Cortex of kidney (tissue), 1 donor: ENCODE measurements at places on chromosomes 6 and 20.

DNA sequence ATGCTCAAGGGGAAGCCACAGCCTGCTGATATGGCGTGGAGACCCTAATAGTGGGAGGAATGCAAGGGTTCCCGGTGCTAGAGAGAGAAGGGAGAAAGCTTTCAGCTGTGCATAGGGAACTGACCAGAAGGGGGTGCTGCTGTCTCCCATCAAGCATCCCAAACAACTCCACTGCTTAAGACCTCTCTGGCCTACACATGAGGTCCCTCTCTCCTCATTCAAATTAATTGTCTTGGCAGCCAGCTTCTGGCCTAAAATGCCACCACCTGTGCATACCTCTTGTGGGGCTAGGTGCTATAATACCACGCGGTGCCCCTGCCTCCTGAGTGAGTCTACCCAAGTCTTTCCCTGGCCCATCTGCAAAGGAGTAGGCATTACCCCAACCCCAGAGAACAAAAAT lies 14.5 kb downstream of the ADISSP start:
- DNase-seq = no peak

GRCh38 chr6:15654250-15654649 lies 8.6 kb downstream of the DTNBP1 start:
- no peak for DNase-seq

GRCh38 chr6:163387317-163387716 lies 27.2 kb upstream of the QKI start:
- DNase-seq = no peak

GRCh38 chr20:23507346-23507745 lies 16.4 kb downstream of the CST8 start:
- DNase-seq = no peak

- DNase-seq = no peak
Observed at GRCh38 chr6:33195304-33196165, 3.3 kb upstream of the COL11A2 start.

- no peak for DNase-seq
Observed at GRCh38 chr6:73349311-73349710, 4.8 kb downstream of the DPPA5 start.

- no peak for DNase-seq
Observed at GRCh38 chr20:60331688-60332300, 373.6 kb downstream of the CDH26 start.

- no peak for DNase-seq
Observed at GRCh38 chr20:37797669-37798175, 103.9 kb downstream of the CTNNBL1 start.
